HFF-Myc (cell line): ENCODE measurements at places on chromosomes 6 and 20.

- no peak for DNase-seq
Observed at GRCh38 chr6:4819706-4820283, 43.6 kb downstream of the CDYL start.

- peak; percentile 44 for DNase-seq
Observed at GRCh38 chr6:166488076-166488685, 98.3 kb downstream of the RAMACL start.

- no peak for DNase-seq
Observed at GRCh38 chr6:85255661-85256060, 194.2 kb upstream of the NT5E start.

- DNase-seq, result no peak
Observed at GRCh38 chr20:40776466-40777457, 87.7 kb upstream of the MAFB start.

DNA sequence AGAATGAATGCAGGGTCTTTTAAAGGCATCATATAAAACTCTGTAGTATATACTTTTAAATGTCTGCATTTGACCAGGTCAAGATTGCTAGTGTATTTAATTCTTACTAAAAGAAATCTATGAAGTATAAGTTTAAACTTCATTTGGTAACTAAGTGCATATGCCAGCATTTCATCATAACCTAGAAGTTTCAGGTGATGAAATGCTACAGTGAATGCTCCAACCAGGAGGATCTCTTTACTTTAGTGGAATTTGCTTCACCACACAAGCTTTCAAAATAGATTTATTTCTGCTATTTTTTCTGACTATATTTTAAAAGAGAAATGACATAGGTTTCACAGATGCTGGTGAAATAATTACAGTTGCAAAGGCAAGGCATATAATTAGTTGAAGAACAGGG, 141.9 kb downstream of the HIVEP2 start:
- no peak for DNase-seq

GRCh38 chr20:25195962-25196785, 662 bp downstream of the ENTPD6 start:
- no peak for DNase-seq

- no peak for DNase-seq
Observed at GRCh38 chr6:144347933-144348332, 62.8 kb downstream of the UTRN start.

GRCh38 chr6:1396952-1397868, 7.8 kb downstream of the FOXF2 start:
- DNase-seq, result peak; percentile 88

DNA sequence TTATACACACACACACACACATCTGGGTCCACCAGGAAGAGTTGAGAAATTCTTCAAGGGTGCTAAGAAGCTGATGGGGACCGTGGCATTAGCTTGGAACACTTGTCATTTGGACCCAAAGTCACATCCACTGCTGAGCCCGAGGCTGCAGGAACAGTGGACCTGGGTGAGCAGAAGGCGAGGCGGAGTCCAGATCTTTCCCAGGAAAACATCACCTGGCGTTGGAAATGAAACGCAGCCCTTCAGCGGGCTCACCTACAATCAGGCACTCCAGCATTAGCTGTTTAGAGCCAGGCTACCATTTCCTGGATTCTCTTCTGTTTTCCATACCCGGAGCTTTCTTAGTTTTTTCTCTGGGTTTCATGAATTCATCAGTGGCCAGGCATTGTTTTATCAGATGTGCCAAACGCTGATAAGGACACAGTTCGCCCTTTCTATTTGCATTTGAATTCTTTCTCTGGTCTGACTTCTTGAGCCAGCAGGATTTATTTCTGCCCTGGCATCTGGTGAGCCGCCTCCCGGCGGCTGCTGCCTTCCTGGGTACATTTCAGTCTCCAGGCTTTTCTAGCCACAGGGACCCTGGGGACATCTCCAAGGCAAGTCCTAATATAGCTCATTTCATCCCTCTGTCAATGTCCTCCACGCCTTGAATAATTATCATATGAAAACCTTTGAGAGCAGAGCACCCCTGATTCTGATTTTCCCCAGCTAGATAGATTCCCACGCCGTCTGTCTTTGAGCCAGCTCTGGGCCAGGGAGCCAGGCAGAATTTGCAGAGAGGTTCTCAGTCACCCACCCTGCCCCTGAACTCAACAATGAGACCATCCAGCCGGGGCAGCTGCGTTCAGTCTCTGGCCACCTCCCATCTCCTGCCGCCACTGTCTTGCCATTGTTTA, 170.9 kb downstream of the TTLL2 start:
- DNase-seq, result no peak

- no peak for DNase-seq
Observed at GRCh38 chr6:46901882-46902314, 19.8 kb downstream of the ADGRF5 start.

- no peak for DNase-seq
Observed at GRCh38 chr6:80922916-80923455, 816.5 kb downstream of the BCKDHB start.

- no peak for DNase-seq
Observed at GRCh38 chr6:121006024-121006423, 328.3 kb downstream of the TBC1D32 start.

GRCh38 chr6:122048570-122048969, 350.9 kb upstream of the HSF2 start:
- DNase-seq, result no peak

GRCh38 chr6:92341201-92341600, 1078.2 kb downstream of the EPHA7 start:
- no peak for DNase-seq

- DNase-seq, result no peak
Observed at GRCh38 chr20:53574819-53575218, 18.8 kb downstream of the ZNF217 start.

DNA sequence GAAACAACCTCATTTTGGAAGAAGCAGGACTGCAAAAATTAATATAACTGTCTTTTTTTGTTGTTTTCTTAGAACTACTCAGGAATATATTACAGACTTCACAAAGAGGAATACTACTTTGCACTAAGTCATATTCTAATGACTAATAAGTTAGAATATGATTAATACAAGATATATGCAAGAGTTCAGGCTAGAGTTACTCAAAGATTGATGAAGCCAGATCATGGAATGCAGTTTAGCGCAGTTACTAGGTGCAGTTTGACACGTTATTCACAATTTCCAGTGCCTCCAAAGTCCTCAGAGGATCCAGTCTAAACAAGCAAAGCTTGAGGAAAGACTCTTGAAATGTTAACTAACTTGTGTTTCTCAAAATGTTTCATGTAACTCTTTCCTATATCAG, 1.2 kb upstream of the MYCT1 start:
- DNase-seq, result no peak
